NCI-H1694 (cell line): ENCODE measurements at places on chromosomes 16 and 17.

DNA sequence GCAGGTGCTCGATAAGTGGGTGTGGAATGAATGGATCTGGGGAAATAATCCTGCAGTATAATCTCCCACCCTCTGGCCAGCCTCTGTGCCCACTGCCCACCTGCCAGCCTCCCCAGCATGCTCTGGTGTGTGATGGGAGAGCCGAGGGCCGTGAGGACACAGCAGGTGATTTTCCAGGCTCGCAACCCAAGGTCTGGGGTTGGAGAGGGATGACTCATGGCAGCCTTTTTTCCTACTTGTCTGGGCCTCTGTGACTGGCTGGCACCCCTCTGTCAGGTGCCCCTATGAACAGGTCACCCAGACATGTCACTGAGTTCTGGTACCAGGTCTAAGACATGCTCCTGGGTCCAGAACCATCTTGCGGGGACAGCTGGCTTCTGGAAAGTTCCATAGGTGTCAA lies 385.7 kb upstream of the TNRC6C start:
- no peak for DNase-seq

DNA sequence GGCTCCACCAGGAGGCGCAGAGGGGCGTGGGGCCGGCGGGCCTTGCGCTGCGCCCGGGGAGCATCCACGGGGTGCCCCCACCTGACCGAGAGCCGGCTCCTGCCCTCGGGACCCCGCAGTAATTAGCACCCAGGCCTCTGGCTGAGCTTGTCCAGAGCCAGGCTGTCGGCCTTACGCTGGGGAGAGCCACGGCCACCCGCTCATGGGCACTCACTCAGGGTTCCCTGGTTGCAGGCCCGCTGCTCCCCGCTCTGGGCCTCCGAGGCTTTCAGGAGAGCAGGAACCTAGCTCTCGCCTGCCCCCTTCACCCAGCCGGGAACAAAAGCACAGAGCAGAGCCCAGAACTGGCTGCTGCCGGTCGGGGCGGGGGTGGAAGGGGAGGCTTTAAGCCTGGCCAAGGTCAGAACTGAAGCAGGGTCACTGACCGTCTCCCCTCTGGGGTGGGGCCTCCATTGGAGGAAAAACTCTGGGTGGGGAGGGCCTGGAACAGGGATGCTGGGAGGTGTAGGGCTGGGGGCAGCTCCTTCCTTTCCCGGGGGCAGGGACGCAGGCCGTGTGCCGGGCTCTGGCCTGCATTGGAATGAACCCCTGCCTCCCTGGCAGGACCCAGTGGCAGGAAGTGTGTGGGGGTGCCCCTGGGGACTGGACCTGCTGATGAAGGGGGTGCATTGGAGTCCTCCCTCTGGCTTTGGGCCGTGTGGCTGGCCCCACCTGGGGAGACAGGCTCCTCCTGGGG lies 12.3 kb downstream of the GLIS2 start:
- no peak for DNase-seq

- DNase-seq = peak; percentile 28
Observed at GRCh38 chr16:66604376-66605176, at the start of gene CMTM3. Gene CMTM3, plus strand, starts transcription at chr16:66604704. Its CDS starts 102 bp downstream, at chr16:66604806.

DNA sequence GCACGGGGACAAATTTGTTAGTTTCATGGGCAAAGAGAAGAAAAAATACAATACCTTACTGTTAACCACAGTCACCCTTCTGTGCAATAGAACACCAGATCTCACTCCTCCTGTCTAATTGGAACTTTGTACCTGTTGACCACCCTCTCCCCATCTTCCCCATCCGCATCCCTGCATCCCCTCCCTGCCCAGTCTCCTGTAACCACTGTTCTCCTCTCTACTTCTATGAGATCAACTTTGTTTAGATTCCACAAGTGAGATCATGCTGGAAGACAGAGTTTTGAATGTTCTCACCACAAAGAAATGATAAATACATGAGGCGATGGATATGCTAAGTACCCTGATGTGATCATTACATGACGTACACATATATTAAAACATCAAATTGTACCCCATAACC lies 47.7 kb downstream of the CLEC16A start:
- DNase-seq = no peak

GRCh38 chr17:30808785-30809286 lies 15.7 kb downstream of the CRLF3 start:
- no peak for DNase-seq

GRCh38 chr17:56697190-56697589 lies 103.7 kb downstream of the NOG start:
- peak; percentile 22 for DNase-seq

GRCh38 chr17:43353393-43353792 lies 45.4 kb upstream of the ARL4D start:
- DNase-seq = no peak

DNA sequence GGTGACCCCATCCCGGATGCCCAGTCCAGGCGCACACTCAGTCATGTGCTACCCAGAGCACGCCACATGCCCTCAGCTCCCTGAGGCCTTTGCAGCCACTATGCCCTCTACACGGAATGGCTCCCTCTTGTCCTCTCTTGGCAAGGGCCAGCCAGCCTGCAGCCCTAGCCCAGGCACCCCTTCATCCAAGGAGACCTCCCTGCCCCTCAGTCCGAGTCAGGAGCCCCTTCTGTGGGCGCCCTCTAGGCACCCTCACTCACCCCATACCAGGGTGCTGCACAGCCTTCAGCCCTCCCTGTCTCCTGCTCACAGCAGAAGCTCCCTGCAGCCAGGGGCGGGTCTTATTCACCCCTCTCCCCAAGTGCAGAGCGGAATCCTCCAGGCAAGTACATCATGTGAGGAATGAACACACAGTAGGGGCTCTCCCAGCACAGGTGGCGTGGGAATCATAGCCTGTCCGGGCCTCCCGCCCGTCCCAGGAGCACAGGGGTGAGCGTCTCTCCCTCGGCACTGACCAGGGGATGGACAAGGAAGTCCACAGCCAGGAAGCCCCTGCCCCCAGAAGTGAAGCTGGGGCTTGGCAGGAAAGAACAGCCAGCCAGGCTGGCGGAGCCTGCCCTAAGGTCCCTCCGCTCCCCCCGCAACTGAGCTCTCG lies 186.9 kb downstream of the RBFOX3 start:
- no peak for DNase-seq

DNA sequence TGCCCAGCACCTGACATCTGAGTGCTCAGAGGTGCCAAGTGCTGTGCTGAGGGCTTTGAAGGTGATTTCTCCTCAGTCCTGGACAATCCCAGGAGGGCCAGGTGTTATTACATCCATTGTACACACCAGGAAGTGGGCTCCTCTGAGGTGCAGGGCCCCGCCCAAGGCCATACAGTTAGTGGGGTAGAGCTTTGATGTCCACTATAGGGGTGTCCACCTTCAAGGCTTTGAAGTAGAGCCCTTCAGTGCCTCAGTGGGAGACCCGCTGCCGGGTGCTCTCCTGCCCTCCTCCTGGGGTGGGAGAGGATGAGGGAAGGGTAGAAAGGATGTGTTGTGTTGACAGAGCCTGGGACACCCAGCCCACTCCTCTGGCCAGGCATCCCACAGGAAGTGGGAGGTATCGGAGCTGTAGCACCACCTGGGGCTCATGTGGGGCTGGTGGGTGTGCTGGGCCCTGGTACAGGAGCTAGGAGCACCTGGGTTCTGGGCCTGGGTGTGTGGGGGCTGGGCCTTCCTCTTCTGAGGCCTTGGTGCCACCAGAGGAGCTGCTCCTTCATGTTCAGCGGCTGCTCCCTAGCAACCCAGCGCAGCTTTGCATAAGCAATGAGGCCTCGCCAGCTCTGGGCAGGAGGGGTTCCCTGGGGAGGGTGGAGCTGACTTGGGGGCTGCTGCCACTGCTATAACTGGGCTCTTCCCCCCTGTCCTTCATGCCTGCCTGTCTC lies 7.4 kb downstream of the LASP1 start:
- no peak for DNase-seq

GRCh38 chr17:27878776-27879562 lies 14.2 kb downstream of the LYRM9 start:
- DNase-seq = no peak
